ENCODE measurements at places on chromosomes 16 and 17.
A peak's percentile ranks its signal among the peaks of the same experiment; 100 is the strongest.

GRCh38 chr16:78192734-78193488, 93.5 kb downstream of the WWOX start:
- no peak for DNase-seq

DNA sequence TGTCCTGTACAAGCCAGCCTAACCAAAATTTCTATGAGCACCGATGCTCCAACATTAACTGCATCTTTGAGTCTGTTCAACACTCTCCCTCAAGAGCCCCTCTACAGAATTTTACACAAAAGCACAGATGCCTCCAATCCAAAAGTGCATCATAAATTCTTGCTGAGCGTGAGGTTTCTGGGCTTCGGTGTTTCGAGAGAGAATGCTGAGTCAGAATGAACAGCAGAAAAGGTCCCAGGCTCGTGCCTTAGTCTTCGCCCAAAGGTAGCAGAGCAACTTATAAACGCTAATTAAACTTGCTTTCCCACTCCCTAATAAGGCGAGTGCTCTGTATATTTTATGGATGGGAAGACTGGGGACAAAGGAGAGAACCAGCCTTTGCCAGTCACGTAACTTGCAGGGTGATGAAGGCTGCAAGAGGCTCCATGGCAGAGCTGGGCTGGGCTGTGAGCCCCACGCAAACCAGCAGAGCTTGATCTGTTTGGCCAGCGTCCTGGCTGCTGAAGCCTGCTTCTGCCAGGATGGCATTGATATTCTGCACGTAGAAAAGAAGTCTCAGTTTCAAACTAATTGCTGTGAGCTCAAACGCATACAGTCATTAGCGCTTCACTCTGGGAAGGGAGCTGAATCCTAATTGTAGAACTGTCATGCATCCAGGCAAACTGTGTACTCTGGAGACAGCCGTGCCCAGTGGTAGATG, 138.5 kb downstream of the DNAH9 start:
- DNase-seq: peak; percentile 12

GRCh38 chr17:45172541-45173286, 11.0 kb downstream of the HEXIM2 start:
- peak; percentile 92 for DNase-seq

- no peak for DNase-seq
These were observed 173.0 kb upstream of the GOT2 start for GRCh38 chr16:58906981-58907715.

- no peak for DNase-seq
These were observed 20.5 kb downstream of the CLEC16A start for GRCh38 chr16:10964891-10965326.

Data from NCI-H460 (cell line).